ENCODE measurements at places on chromosomes 11 and 22.

DNA sequence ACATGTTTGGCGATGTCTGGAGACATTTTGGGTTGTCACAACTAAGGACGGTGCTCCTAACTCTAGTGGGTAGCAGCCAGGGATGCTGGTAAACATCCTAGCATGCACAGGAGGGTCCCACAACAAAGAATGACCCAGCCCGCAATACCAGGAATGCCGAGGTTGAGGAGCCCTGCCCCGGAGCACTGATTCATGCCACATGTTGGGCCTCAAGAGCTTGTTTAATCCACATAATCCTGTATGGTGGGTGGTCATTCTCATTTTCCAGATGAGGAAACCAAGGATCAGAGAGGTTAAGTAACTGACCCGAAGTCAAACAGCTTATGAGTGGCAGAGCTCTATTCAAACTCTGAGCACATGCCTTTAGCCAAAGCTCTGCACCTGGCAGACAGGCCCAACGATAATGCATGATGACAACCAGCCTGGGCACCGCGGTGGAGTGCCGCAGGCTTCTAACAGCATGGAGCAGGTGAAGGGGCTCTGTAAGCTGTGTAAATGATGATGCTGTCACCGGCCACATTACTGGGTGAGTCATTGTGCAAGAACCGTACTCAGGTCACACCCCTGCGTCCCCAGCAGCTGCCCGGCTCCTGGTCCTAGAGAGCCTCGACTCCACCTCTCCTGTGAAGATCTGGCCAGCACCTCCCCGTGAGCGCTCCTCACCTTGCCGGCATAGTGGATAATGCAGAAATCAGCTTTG is 58.6 kb downstream of the APOL1 start:
- DNase-seq: peak; percentile 82

- no peak for DNase-seq
These were observed 117.6 kb upstream of the THY1 start for GRCh38 chr11:119540370-119541125.

DNA sequence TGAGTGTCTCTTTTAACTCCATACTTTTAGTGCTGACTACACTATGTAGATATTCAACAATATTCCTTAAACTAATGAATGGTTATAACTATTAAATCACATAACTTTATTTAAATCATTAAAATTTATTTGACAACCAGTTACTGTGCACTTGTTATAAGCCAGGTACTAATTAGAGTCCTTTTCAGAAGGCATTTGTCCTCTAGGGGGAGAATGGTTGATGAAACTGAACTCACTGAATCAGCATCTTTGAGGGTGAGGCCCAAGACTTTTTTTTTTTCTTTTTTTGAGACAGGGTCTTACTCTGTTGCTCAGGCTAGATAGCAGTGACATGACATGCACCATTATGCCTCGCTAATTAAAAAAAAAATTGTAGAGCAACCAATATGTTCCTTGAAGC is 515.6 kb upstream of the CCDC90B start:
- no peak for DNase-seq

DNA sequence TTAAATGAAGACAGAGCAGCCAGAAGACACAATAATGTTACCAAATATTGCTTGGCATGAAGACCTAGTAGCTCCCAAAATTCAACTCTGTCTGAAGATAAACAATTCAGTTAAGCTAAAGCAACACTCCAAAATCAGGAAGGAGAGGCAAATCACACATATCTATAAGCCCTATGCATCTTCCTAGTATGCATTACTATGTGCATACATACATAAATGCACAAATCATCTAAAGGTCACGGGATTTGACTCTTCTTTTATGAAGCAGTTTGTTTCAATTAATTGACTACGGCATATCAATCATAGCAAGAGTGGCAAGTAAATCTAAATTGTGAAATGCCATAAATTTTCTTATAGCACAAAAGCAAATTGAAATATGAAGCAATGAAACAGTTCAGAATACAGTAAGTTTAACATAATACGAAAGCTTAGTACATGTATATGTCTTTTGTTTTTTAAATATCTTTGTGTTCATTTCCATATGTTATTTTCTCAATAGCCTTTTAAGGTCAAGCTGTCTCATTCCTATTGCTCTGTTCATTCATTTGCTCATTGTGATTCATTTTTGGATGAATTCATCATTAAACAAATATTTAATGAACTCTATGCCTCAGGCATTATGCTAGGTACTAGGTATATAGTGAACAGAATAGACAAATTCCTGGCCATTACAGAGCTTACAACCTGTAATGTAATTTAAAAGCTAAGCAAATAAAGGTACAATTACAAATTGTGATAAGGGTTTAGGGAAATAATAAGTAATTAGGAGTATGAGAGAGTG is 540.5 kb downstream of the DLG2 start:
- no peak for DNase-seq

GRCh38 chr11:75474240-75474639 is 41.2 kb upstream of the KLHL35 start:
- DNase-seq: no peak

- DNase-seq: no peak
These were observed 3.1 kb upstream of the ADORA2A start for GRCh38 chr22:24424001-24424900.

GRCh38 chr11:117720061-117720511 is 76.9 kb downstream of the DSCAML1 start:
- DNase-seq: no peak

DNA sequence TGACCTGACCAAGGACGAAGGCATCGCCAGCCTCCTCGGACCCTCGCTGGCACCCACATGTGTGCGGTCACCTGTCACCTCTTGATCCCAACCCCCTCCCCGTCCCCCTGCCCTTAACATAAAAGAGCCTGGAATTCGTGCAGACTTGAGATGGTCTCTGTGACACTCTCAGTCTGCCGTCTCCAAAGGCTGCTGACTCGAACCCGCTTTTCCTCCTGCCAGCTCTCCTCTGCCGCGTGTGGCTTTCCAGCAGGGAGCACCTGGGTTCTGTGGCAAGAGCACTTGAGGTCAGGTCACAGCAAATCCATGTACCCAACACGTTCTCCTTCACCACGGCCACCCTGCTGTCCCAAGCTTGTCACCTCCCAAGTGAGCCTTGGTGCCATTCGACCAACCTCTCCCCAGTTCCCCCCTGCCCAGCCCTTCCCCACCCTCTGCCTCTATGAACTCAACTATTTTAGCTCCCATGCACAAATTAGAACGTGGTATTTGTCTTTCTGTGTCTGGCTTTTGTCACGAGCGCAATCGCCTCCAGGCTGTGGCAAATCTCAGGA is 207.6 kb downstream of the BRD1 start:
- DNase-seq: no peak

GRCh38 chr11:6417907-6418556 is 862 bp downstream of the APBB1 start:
- no peak for DNase-seq

- no peak for DNase-seq
These were observed 8.1 kb downstream of the MALAT1 start for GRCh38 chr11:65506772-65507505.

GRCh38 chr11:73350908-73351636 is 25.1 kb upstream of the RELT start:
- peak; percentile 68 for DNase-seq

GRCh38 chr22:22932512-22932941 is 44.9 kb downstream of the IGLL5 start:
- no peak for DNase-seq

DNA sequence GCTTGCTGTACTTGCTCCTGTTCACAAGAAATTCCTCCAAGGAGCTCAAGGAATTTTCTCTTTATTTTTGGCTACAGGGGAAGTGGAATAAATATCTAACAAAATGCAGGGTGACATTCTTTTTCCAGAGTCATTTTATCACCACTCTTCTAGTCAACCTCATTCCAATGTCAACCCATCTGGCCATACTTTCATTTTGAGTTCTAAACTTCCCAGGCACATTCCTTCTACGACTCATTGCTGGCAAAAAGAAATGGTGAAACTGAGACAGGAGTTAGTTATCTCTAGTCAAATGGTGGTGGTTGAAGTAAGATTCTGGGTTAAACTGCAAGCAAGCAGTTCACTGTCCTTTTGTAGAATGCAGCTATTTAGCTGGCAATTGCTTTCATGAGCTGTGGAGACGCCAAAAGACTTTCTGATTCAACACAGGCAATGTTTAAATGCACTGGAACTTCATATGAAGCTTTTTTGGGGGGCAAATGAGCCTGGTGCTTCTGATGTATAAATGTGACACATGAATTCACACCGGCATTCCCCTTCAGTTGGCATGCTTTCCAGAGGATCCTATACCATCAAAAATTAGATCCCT is 304.6 kb downstream of the CADM1 start:
- DNase-seq: no peak

DNA sequence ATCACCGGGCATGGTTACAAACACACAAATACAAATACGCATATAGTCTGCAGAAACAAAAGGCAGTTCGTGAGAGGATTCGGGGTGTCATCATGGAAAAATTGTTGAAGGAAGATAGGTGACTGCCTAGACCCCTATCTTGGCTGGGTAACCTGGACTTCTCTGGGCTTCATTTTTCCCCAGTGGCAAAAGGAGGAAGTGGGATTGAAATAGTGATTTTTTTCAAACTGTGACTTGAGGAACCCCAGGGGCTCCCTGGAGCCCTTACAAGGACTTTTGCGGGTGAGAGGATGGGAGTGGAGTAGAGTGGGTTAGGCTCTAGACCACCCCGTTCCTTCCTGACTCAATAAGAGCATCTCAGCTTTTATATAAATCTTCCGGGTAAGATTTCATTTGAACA is 1.0 kb upstream of the ELF5 start:
- no peak for DNase-seq

DNA sequence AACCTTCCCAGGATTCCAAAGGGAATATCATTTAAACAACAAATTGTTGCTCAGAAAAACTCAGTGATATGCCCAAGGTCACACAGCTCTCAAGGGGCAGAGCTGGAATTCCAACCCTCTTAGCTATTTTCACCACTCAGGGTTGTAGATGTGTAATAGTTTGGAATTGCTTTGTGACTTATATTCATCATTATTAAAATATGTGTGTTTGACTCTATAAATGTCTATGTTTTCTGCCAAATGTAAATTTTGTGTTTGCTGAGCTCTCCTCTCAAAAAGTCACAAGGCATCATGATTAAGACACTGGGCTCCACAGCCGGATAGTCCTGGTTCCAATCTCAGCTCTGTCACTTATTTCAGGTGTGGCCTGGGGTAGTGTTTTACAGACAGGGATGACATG is 407.3 kb downstream of the TMEM135 start:
- DNase-seq: no peak

- DNase-seq: no peak
These were observed 148.1 kb downstream of the WNT7B start for GRCh38 chr22:45828841-45829240.

- no peak for DNase-seq
These were observed 682 bp downstream of the LARGE1 start for GRCh38 chr22:33919391-33920196.

GRCh38 chr22:20567371-20567847 is 60.0 kb downstream of the MED15 start:
- DNase-seq: no peak

GRCh38 chr22:37400719-37401118 is 26.6 kb downstream of the ELFN2 start:
- no peak for DNase-seq

GRCh38 chr11:68099057-68099456 is 22.1 kb downstream of the CHKA start:
- DNase-seq: no peak

DNA sequence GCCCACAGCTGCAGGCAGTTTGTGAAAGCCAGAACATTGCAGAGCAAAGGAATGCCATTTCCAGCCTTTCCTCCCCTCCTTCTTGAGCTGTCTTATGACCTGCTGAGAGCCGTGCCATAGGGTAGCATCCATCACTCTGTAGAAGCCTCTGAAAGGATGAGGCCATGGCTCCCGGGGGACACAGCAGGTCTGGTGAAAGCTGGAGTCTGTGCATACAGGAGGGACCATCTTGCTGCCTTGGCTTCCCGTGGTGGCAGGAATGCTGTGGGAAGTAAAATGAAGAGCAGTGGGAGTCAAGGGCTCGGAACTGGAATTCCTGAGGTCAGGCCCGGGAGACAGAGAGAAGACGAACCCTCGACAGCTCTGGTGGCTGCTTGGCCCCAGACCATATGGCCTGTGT is 30.9 kb downstream of the ANO1 start:
- DNase-seq: no peak

- DNase-seq: no peak
These were observed 838 bp downstream of the BCL9L start for GRCh38 chr11:118924591-118925585.

GRCh38 chr11:109859045-109859724 is 234.0 kb upstream of the ZC3H12C start:
- DNase-seq: no peak

DNA sequence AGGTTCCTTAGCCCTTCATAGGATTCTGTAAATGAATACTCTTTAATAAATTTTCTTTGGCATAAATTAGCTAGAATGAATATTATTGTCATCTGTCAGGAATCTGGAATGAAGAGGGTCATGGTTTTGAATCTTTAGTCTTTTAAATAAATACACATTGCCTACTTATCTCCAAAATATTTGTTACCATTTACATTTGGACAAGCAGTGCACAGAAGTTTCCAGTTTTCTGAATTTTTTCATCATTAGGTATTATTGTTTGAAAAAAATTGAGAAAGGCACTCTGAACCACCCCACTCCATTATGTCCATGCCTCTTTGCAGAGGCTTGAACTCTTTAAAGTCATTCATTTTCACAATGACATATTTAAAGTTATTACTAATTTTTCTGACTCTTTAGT is 549.0 kb upstream of the LUZP2 start:
- no peak for DNase-seq

- DNase-seq: no peak
These were observed 944 bp downstream of the C11orf86 start for GRCh38 chr11:66976028-66976467.

- DNase-seq: no peak
These were observed 86.9 kb downstream of the FAM83F start for GRCh38 chr22:40081662-40082061.
